ENCODE measurements at places on chromosomes 13 and 19.
A peak's percentile ranks its signal among the peaks of the same experiment; 100 is the strongest.

GRCh38 chr13:26822146-26822545, 61.6 kb upstream of the GPR12 start:
- no peak overlapping the region for H3K27ac ChIP-seq
- peaks cover 8% of the 10 kb centered on the region for H3K27me3 ChIP-seq
- DNase-seq = no peak
- H3K36me3 ChIP-seq = no peaks in the 10 kb centered on the region
- H3K4me3 ChIP-seq = no peak overlapping the region

DNA sequence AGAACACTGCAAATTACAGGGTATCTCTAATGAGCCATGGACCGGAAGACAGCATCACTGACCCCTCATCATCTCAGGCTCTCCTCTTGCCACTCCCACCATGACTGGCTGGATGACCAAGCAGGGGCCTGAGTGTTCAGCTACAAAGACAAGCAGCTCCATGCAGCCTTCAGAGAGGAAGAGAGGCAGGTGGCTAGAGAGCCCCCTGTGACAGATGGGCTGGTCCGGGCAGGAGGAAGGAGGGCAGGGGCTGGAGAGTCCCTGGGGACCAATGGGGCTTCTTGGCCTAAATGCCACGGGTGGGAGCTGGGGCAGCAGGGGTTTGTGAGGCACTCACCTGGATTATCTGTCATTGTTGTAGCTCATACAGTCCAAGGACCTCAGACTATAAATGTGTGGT, 12.8 kb upstream of the RASA3 start:
- DNase-seq = no peak
- no peak overlapping the region for H3K27ac ChIP-seq
- peaks cover 2% of the 10 kb centered on the region for H3K27me3 ChIP-seq

GRCh38 chr13:47892374-47892773, 108.7 kb downstream of the SUCLA2 start:
- DNase-seq = no peak
- H3K27ac ChIP-seq = no peak overlapping the region
- H3K27me3 ChIP-seq = no peaks in the 10 kb centered on the region
- no peaks in the 10 kb centered on the region for H3K36me3 ChIP-seq
- H3K4me1 ChIP-seq = peaks cover under 1% of the 10 kb centered on the region
- H3K4me3 ChIP-seq = no peak overlapping the region

GRCh38 chr13:112859817-112860190, 109.2 kb upstream of the MCF2L start:
- no peaks in the 10 kb centered on the region for H3K27me3 ChIP-seq
- no peak for DNase-seq
- peaks cover 26% of the 10 kb centered on the region for H3K36me3 ChIP-seq
- no peak overlapping the region for H3K4me3 ChIP-seq
- H3K27ac ChIP-seq = no peak overlapping the region
- H3K4me1 ChIP-seq = no peaks in the 10 kb centered on the region

DNA sequence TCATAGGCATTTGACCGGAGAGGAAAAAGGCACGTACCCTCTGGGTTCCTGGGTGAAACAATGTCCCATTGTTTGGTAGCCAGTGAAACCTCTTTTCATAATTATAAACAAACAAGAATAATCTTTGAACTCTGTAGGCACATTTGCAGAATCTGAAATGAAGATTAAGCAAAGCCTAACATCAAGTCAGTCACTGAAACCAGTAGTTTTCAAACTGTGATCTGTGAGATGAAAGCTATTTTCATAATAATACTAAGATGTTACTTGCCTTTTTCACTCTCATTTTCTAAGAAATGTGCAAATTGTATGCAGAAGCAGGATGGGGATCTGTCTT, 105.4 kb downstream of the WDFY2 start:
- no peaks in the 10 kb centered on the region for H3K36me3 ChIP-seq
- no peak for DNase-seq
- no peaks in the 10 kb centered on the region for H3K27me3 ChIP-seq
- H3K27ac ChIP-seq = no peak overlapping the region

DNA sequence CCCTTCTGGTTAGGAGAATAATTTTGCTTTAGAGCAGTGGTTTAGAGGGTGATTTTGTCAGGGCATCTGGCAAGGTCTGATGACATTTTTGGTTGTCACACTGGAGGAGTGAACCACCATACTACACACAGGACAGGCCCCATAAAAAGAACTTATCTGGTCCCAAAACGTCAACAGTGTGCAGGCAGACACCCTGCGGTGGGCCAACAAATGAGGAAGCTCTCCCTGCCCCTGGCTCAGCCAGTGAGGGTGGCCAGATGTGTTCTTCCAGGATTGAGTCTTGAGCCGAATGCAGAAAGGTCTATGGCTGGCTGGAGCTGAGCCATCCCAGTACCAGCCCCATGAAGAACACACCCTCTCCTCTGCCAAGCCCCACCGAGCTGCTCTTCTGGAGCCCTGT, 149.2 kb downstream of the MIPEP start:
- no peaks in the 10 kb centered on the region for H3K27me3 ChIP-seq
- H3K4me3 ChIP-seq = no peak overlapping the region
- peak overlapping the region; percentile 57 for H3K27ac ChIP-seq
- no peaks in the 10 kb centered on the region for H3K36me3 ChIP-seq
- peaks cover 67% of the 10 kb centered on the region for H3K4me1 ChIP-seq

- no peak for DNase-seq
- H3K36me3 ChIP-seq = peaks cover 1% of the 10 kb centered on the region
- peak overlapping the region; percentile 75 for H3K27ac ChIP-seq
- H3K27me3 ChIP-seq = no peaks in the 10 kb centered on the region
- peaks cover 31% of the 10 kb centered on the region for H3K4me1 ChIP-seq
Measured at GRCh38 chr13:93270769-93271742, 44.4 kb downstream of the GPC6 start.

DNA sequence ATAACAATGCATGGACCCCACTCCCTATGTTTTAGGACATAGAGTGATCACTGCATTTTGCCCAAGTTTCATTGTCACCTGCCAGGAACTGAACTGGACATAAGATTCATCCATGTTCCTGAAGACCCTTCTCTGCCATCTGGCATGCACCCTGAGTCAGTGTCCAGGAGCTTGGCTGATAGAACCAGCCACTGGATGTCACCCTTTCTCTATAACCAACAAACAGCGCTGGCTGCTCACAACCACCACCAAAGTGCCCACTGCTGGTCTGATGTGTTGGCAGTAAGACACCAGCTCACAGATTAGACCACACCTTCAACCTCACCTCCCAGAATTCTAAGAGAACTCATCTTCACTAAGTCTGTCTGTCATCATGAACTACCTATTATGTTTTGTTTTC, 333.4 kb downstream of the ITGBL1 start:
- H3K27me3 ChIP-seq = peaks cover 72% of the 10 kb centered on the region
- no peaks in the 10 kb centered on the region for H3K4me1 ChIP-seq
- no peak for DNase-seq
- no peaks in the 10 kb centered on the region for H3K36me3 ChIP-seq
- no peak overlapping the region for H3K27ac ChIP-seq

DNA sequence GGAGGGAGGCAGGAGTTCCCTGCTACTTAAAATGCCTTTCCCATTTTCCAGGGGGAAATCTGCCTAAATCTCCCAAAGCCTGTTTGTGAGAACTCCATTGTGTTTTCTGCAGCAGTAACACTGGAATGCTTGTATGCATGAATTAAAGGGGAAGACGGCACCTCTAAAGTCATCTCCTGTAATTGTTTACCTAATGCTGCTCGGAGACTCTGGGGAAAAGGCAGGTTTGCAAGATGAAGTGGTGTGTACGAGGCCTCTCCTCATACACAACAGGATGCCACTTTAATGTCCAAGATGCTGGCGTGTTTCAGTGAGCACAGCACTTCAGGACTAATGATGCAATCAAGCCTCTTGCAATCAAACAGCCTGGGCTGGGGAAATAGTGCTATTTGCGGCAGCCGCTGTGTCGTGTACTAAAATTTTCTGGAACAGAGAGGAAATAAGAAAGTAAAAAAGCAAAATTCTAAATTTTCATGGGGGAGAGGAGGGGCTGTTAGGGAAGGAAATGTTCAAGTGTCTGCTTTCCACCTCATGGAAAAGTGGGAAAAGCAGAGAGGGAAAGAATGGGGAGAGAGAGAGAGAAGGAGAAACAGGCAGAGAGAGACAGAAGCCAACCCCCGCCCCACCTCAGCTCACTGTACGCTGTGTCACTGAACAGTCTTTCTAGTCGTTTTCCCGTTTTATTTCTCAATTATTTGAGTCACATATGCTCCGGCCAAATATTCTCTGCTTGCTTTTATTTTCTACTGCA, 32.9 kb downstream of the TSHZ3 start:
- H3K27me3 ChIP-seq = no peaks in the 10 kb centered on the region
- peaks cover 52% of the 10 kb centered on the region for H3K4me1 ChIP-seq
- peaks cover 24% of the 10 kb centered on the region for H3K36me3 ChIP-seq
- H3K4me3 ChIP-seq = no peak overlapping the region
- peak overlapping the region; percentile 39 for H3K27ac ChIP-seq
- DNase-seq = no peak

GRCh38 chr19:11247391-11247790, 8.0 kb downstream of the ANGPTL8 start:
- peaks cover 14% of the 10 kb centered on the region for H3K36me3 ChIP-seq
- no peak overlapping the region for H3K27ac ChIP-seq
- H3K4me3 ChIP-seq = no peak overlapping the region
- peaks cover 7% of the 10 kb centered on the region for H3K4me1 ChIP-seq
- no peaks in the 10 kb centered on the region for H3K27me3 ChIP-seq

DNA sequence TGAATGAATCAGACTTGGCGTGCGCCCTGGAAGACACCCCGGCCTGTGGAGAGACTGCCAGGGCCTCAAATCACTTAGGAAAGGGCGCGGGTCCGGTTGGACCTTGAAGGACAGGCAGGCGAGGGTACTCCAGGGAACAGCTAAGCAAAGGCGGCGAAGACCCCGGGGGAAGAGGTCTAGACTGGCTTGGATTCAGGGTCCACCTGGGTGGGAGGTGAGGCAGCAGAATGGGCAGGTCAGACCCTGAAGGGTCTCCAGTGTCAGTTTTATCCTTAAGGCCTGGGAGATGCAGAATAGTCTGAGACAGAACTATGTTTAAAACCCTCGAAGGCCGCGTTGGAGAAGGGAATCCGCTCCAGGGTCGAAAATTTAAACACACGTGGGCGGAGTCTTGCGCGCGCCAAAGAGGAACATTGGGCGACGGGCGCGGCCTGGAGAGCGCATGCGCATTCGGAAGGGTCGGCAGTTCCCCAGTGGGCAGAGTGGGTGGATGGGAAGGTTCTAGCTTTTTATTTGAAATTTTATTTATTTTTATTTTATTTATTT, 567 bp upstream of the SMG9 start:
- H3K27me3 ChIP-seq = no peaks in the 10 kb centered on the region
- DNase-seq = peak; percentile 84
- H3K4me3 ChIP-seq = peak overlapping the region; percentile 94
- peak overlapping the region; percentile 100 for H3K27ac ChIP-seq

DNA sequence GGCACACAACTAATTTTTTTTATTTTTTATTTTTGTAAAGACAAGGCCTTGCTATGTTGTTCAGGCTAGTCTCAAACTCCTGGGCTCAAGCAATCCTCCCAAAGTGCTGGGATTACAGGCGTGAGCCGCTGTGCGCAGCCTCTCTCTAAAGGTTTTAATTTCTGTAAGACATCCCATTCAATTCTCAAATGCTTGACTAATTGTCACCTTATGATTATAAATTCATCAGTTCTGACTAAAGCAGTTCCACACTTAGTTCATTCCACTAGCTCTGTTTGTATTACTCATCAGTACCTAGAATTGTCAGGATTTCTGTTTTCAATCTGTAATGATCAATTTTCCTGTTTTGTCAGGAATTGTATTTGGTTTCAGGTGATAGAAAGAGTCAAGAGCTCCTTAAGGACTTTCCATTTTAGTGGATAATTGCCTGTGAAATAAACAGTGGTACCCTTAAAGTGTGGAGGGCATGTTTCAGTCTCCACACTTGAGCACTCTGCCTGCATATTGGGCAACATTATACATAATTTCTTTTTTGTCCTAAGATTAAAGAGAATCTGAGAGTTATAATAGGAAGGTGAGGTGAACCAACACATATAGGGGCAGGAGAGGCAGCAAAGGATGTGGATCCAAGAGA, 27.6 kb downstream of the GPALPP1 start:
- H3K27ac ChIP-seq = no peak overlapping the region
- no peak overlapping the region for H3K4me3 ChIP-seq
- H3K27me3 ChIP-seq = no peaks in the 10 kb centered on the region
- no peak for DNase-seq
- peaks cover 27% of the 10 kb centered on the region for H3K36me3 ChIP-seq

DNA sequence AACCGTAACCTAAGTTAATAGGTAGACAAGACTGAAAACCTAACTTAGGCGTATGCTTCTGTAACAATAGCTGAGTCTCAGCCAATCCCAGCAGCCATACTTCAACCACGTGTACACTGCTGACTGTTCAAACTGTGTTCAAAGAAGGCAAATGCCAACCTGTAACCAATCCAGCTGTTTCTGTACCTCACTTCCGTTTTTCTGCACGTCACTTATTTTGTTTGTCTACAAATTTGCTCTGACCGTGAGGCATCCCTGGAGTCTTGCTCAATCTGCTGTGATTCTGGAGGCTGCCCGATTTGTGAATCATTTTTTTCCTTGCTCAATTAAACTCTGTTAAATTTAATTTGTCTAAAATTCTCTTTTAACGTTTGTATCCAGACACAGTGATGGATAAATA, 59.2 kb downstream of the EDNRB start:
- peak overlapping the region; percentile 31 for H3K27ac ChIP-seq
- H3K27me3 ChIP-seq = no peaks in the 10 kb centered on the region
- H3K4me3 ChIP-seq = no peak overlapping the region
- H3K4me1 ChIP-seq = peaks cover 39% of the 10 kb centered on the region
- no peak for DNase-seq

DNA sequence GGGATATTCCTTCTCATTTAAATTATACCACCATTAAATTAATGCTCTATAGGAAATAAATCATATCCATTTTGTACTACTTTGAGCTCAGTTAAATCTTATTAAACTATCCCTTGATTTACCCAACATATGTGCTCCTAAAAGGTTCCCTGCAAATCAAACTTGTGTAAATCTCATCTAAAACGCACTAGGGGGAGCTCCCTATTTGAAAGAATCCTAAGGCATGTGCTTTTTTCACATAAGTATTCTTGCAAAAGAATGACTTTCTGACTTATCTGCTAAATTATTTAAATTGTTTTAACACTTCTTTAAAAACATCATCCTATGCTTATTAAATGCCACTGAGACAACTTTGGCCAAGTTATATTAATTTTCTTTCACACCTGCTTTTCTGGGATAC, 7.9 kb downstream of the INTS6 start:
- peaks cover 3% of the 10 kb centered on the region for H3K36me3 ChIP-seq
- DNase-seq = no peak
- H3K27ac ChIP-seq = no peak overlapping the region
- H3K27me3 ChIP-seq = no peaks in the 10 kb centered on the region

DNA sequence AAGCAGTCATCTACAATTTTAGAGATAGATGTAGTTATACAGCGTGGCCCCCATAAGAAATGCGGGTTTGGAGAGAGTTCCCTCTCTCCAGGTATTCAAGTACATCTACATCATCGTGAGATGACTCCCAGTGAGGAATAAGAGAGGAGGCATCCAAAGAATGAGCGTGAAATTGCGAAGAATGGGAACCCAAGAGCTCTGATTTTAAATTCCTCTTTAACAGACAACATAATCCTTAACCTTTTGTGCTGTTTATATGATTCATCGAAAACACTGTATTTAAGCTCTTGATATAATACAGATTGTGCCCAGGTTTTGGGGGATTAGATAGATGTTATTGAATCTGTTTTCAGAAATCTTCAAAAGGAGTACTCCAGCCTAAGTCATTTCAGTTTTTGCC, 161.5 kb downstream of the COG6 start:
- H3K36me3 ChIP-seq = no peaks in the 10 kb centered on the region
- DNase-seq = no peak
- H3K4me3 ChIP-seq = no peak overlapping the region
- H3K4me1 ChIP-seq = no peaks in the 10 kb centered on the region
- no peak overlapping the region for H3K27ac ChIP-seq

Data from mesothelial cell of epicardium (in vitro differentiated cells).